HFFc6 (cell line): ENCODE measurements at places on chromosomes 3 and 15. TPM values are rescaled to one million over a fixed set of nuclear protein-coding genes. Genes with fewer than 3 reads are reported as not detected.

SHC4 gene
- total RNA-seq: 3.3 to 3.7 TPM (median 3.5 TPM) in 3 replicates

GRCh38 chr3:138210528-138210927 is 23.4 kb downstream of the ARMC8 start:
- DNase-seq: no peak

DNA sequence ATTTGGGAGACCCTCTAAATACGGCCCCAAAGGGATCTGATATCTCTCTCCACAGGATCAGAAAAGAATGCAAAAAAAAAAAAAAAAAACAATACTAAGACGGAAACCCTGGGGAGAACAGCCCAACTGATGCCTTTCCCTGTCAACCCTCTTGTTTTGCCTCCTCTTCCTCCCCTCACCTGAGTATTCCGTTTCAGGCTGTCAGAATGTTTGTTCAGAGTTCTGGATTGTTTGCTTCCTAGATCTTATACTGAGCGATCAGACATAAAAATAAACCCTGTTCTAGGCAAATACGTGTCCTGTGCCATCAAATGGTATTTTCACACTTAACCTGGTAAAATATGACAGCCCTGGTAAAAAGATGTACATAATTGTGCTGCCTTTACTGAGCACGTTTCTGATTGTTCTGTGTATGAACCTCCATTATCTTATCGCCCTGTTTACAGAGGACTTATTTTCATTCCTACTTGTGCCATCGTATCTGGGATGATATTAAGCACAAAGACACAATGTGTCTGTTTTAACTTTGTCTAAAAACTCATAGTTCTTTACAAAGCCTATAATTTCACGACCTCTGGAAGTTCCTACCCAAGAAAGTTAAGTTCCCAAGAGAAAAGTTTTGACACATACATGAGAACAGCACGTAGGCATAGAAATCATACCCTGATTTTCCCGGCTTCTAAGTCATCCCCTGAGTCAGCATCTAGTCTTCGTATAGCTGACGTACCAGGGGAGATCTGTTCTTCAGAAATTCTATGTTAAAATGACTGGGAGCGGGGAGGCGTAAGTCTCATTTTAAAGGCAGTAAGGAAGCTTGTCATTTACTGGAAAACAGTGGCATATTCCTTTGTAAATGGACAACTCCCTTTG is 856 bp downstream of the ZBTB38 start:
- DNase-seq: no peak

DNA sequence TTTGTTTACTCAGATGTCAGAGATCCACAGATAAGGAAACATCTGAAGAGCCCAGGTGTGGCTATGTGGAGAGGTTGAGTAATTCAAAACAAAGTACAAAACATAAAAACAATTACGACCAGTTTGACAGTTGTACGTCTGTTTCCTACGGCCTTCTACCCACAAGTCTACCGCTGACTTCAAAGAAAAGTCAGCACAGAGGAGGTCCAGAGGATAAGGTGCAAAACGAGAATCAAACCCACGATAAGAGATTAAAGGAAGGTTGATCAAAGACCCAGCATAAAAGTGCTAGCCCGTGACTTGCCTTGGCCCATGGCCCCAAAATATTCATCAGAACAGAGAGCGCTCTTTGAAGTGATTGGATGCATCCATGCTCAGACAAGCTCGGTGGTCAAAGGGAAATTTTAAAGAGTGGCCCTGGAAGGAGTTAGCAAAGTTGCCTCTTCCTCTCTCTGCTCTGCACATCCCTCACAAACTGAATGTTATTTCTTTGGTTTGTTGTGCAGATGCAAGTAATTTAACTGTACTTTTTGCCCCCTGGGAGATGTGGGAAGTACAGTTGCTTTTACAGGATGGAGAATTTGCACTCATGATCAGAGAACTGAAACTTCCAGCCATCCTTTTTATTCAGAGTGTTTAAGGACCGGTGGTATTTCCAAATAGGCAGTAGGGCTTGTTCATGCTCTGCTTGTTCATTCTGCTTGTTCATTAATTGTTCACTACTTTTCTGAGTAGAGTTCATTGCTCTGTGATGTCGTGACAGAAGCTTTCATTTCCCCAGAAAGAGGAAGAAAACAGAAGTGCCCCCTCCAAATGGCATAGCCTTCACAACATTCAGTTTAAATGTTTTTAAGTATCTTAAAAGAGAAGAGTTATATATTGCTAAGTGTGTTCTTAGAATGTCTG is 31.1 kb downstream of the MME start:
- DNase-seq: no peak

GRCh38 chr3:176401211-176401610 is 796.1 kb downstream of the TBL1XR1 start:
- DNase-seq: no peak

DNA sequence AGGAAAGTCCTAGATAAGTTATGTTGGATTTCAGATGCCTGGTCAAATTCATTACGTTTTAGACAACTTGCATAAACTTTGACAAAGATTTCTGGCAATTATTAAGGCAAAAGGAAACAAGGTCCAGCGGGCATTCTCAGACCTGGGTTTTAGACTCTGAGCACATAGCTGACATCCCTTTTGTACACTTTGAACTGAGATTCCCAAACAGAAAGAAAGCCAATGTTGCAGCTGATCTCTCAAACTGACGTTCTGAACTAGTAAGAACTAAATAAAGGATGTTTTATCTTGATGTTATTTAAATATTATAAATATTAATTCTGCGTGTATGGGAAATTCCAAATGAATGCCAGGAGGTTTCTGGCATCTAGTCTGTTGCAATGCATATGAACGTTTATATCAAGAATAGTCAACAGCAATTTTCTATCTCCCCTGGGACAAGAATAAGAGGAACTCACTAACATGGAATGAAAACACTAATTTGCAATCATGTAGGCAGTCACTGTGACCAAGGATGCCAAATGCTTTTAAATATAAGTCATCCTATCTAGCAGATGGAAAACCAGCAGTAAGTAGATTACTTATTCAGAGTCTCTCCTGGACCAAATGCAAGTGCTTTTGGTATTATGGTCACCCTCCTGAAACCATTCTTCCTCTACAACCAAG is 202.1 kb downstream of the GREM1 start:
- DNase-seq: peak; percentile 89

- DNase-seq: no peak
Observed at GRCh38 chr15:92833106-92833433, 67.1 kb upstream of the CHD2 start.

DNA sequence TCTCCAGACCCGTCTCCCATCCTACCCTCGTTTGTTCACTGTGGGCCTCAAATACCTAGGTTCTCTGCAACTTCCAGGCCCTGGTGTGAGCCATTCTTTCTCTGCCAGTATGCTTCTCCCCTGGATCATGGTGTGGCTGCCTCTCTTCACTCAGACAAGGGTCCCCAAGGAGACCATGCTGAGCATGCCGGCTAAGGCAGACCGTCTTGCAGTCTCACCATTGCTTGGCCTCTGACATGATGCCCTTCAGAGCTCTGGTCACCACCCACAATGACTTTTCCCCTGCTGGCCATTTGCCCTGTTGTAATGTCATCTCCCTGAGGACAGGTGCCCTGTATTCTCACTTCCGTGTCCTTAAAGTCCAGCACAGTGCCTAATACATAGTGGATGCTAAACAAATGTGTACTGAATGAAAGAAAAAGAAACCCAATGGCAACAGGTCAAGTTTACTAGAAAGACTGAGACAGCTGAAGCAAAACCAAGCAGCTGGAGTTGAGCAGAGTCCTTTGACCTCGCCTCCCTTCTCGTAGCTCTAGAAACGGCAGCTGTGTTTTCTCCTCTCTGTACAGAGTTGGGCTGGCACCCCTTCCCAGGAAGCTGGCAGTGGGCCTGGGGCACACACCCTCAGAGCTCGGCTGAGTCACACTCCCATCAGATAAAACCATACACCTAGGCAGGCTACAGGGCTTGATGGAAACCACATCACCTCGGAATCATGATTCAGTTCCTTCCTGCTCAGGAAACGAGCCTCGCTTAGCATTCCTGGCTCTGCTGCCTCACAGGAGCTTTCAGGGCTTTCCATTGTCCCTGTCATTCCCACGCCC is 8.6 kb downstream of the TLR9 start:
- peak; percentile 66 for DNase-seq

ANKRD34C gene
- not detected in 2 replicates for total RNA-seq

WDR72 gene
- not detected in 3 replicates for total RNA-seq

- no peak for DNase-seq
Observed at GRCh38 chr3:12273045-12273695, 15.7 kb upstream of the PPARG start.

DNA sequence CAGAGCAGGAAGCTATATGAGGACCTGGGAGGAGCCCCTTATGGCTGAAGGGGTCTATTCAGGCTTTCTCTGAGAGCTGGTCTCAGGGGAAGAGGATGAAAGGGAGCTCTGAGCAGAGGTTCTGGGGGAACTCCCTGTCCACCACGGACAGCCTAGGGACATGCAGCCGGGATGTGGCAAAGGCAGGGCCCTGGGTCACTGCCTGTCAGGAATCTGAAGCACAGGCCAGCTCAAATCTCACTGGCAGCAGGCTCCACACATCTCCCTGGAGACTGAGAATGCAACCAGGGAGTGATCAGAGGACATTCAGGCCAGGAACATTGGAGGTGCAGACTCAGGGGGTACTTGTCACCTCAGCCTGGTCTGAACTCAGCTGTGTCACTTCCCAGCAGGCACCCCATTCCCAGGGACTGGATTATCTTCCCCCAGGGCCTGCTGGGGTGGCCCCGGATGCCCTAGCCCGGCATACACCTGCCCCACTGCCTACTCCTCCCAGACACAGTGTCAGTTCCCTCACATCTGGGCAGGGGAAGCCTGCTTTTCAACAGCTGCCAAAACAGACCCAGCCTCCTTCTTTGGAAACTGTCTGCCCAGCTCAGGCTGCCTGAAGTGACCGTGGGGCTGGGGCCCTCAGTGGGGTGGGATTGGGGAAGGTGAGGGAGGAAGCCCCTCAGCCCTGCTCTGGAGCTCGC is 18.3 kb upstream of the SEMA3F start:
- no peak for DNase-seq

PLSCR2 gene
- not detected in 3 replicates for total RNA-seq

SAMD7 gene
- not detected in 3 replicates for total RNA-seq

C3orf49 gene
- total RNA-seq: not detected in 3 replicates

GRCh38 chr15:97597801-97598200 is 362.7 kb upstream of the ARRDC4 start:
- no peak for DNase-seq

CASR gene
- total RNA-seq: not detected in 3 replicates

GRCh38 chr3:14433106-14433505 is 30.7 kb downstream of the SLC6A6 start:
- no peak for DNase-seq

- no peak for DNase-seq
Observed at GRCh38 chr3:9957214-9957613, 5.0 kb upstream of the PRRT3 start.

SLC9A9 gene
- 0.10 to 0.43 TPM (median 0.24 TPM) in 3 replicates for total RNA-seq

PEX5L gene
- total RNA-seq: 0.11 to 0.13 TPM (median 0.13 TPM) in 3 replicates

SNX33 gene
- total RNA-seq: 23.5 and 23.8 TPM in 2 replicates

C3orf20 gene
- not detected in 3 replicates for total RNA-seq

GRCh38 chr3:152826476-152826875 is 8.5 kb upstream of the P2RY1 start:
- no peak for DNase-seq

- no peak for DNase-seq
Observed at GRCh38 chr15:51334011-51334451, 4.4 kb downstream of the CYP19A1 start.

FGF7 gene
- total RNA-seq: 12.3 to 57.7 TPM (median 14.6 TPM) in 3 replicates

GRCh38 chr3:60160111-60160821 is 1091.0 kb downstream of the FHIT start:
- DNase-seq: no peak

CCR2 gene
- not detected in 3 replicates for total RNA-seq

DNA sequence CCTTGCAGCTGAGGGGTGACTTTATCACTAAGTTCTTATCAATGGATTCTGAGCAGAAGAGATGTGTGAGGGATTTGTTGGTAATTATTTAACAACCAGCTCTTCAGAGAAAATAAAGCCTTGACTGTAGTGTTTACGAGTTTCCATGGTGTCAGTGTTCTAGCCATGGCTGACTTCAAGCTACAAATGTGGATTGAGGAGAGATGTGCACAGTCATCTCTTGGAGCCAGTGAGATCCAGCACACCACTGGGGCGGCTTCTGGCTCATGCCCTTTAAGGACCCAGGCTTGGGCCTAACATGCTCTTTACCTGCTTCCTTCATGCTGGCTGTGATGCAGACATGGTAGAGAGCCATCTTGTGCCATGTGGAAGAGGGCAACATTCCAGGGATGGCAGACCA is 145.6 kb upstream of the MRPS22 start:
- no peak for DNase-seq

DNA sequence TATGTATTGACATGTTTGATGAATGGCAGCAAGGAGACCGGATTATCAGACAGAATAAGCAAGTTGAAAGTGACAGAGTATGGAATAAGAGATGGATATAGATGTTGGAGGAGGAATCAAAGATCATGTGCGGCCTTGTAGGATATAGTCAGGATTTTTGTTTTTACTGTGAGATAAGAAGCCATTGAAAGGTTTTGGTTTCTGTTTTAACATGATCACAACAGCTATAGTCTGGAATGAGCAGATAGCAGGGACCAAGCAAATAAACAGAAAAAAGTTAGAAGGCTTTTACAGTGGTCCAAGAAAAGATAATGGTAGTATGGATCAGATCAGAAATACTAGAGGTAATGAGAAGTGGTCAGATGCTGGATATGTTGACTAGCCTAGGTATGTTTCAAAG is 52.6 kb downstream of the SLC12A6 start:
- DNase-seq: no peak

GRCh38 chr3:14200841-14201240 is 22.2 kb downstream of the LSM3 start:
- DNase-seq: no peak

GRCh38 chr3:38265604-38266307 is at the start of gene SLC22A13:
Gene SLC22A13 (plus strand): TSS chr3:38265812. CDS start chr3:38265861, 49 bp downstream.
- DNase-seq: no peak

ADGRG7 gene
- not detected in 3 replicates for total RNA-seq

IMPG2 gene
- total RNA-seq: 0.05 to 0.08 TPM (median 0.06 TPM) in 3 replicates

DNA sequence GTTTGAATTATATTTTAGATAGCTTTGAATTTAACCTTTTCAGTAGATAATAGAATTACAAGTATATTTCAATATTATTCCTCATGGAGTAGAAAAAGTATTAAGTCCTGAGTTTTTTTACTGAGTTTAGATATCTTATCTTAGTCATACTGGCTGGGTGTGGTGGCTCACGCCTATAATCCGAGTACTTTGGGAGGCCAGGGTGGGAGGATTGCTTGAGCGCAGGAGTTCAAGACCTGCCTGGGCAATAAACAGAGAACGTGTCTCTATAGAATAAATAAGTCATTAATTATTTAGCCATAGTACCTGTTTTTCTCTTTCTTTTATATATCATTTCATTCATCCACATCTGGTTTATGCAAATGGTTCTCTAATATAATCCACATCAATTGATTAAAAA is 9.9 kb downstream of the RAP2B start:
- DNase-seq: no peak

PSTPIP1 gene
- 0.38 TPM in 1 of 3 replicates, not detected in the others for total RNA-seq

DNA sequence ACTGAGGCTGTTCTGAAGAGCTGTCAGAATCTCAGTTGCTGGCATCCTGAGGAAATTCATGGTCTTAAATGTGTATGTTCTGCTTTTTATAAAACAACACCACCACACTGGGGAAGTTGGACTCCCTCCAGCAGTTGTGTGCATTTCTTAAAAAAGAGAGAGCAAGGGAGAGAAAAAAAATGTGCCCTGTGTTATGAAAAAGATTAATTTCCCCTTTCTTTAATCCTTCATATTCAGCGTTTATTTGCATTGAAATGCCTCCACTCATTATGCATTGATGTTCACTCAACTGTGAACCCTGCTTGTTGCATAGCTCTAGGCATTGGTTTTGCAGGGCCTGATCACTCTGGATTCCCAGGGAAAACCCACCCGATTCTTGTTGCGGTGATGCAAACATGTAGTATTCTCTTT is 4.4 kb upstream of the ZNF609 start:
- no peak for DNase-seq

PP2D1 gene
- not detected in 3 replicates for total RNA-seq
